ENCODE measurements at places on chromosomes 2 and 18.
A peak's percentile ranks its signal among the peaks of the same experiment; 100 is the strongest.

DNA sequence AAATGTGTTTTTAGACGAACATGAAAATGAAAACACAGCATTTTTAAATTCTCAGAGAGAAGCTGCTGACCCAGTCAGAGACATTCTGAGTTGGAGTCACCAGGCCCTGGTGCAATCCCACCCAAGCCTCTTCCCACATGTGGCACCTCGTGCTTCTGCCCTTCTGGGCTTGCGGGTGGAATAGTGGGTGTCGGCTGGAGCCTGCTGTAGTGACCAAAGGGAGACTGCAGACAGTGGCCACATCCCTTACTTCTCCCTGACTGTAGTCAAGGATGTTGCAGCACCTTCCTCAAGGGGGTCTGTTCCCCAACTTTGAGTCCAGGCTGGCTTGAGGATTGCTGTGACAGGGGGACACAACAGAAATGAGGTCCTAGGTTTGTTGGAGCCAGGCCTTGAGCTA is 104.4 kb upstream of the GLI2 start:
- DNase-seq: no peak

GRCh38 chr2:16211341-16211740 is 271.0 kb downstream of the MYCN start:
- no peak for DNase-seq

GRCh38 chr2:201347138-201347537 is 10.0 kb downstream of the FLACC1 start:
- no peak for DNase-seq

- DNase-seq: no peak
Measured at GRCh38 chr2:191747170-191747530, 69.2 kb downstream of the NABP1 start.

DNA sequence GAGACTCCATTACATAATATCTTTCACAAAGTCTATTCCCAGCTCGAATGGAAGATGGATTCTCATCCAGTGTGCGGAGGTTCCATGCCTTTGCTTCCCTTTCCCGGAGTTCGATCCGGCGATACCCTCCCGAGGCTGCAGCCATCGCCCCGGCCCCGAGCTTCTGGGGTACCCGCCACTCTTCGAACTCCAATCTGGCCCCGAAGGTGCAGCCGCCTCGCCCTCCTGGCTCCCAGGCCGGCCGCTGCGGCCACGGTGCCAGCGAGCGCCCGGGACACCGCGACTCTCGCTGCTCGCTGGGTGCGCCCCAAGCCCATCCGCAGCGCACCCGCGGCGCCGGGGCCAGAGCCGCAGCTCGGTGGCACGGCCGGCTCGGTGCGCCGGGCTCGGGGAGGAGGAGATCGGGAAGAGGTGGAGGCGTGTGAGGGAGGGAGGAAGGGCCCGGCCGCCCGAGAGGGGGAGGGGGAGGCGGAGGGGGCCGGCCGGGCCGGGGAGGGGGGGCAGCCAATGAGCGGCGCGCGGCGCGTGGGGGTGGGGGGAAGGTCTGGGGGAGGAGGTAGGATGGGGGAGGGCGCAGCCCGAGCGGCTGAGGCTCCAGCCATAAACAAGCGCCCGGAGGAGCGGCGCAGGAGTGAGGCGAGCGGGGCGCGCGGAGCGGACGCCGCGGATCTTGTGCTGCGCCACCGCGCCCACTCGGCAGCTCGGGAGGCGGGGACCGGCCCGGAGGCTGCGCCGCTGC is at the start of gene CRIM1:
Gene CRIM1 (plus strand): TSS at position 628 of the 739 bp plus-strand sequence. CDS start 515 bp downstream, outside the sequence.
- DNase-seq: peak; percentile 72

- peak; percentile 30 for DNase-seq
Measured at GRCh38 chr2:5693287-5694201, 1.4 kb downstream of the SOX11 start.

- DNase-seq: no peak
Measured at GRCh38 chr18:22778996-22779395, 154.1 kb upstream of the RBBP8 start.

GRCh38 chr2:189466656-189467055 is 25.4 kb downstream of the WDR75 start:
- DNase-seq: no peak

DNA sequence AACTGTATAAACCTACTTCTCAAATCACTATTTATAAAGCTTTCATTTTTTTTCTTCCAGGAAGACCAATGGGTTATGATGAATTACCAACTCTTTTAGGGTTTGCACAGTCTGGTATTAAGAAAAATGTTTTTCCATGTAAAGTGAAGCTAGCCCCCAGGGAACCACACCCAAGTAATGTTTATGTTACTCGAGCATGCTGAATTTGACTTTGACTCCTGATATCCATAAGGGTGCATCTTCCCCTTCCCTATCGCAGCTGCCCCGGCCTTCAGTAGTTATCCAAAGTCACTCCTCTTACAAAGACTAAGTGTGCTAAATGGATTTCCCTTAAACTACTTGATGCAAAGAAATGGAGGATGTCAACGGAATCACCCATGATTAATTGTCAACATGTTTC is 21.7 kb downstream of the KCTD18 start:
- DNase-seq: no peak

GRCh38 chr2:190679813-190680591 is 31.1 kb downstream of the NAB1 start:
- peak; percentile 77 for DNase-seq

GRCh38 chr2:97770445-97770844 is 57.1 kb downstream of the ZAP70 start:
- no peak for DNase-seq
